ENCODE measurements at places on chromosomes 7 and 10.
A peak's percentile ranks its signal among the peaks of the same experiment; 100 is the strongest.

DNA sequence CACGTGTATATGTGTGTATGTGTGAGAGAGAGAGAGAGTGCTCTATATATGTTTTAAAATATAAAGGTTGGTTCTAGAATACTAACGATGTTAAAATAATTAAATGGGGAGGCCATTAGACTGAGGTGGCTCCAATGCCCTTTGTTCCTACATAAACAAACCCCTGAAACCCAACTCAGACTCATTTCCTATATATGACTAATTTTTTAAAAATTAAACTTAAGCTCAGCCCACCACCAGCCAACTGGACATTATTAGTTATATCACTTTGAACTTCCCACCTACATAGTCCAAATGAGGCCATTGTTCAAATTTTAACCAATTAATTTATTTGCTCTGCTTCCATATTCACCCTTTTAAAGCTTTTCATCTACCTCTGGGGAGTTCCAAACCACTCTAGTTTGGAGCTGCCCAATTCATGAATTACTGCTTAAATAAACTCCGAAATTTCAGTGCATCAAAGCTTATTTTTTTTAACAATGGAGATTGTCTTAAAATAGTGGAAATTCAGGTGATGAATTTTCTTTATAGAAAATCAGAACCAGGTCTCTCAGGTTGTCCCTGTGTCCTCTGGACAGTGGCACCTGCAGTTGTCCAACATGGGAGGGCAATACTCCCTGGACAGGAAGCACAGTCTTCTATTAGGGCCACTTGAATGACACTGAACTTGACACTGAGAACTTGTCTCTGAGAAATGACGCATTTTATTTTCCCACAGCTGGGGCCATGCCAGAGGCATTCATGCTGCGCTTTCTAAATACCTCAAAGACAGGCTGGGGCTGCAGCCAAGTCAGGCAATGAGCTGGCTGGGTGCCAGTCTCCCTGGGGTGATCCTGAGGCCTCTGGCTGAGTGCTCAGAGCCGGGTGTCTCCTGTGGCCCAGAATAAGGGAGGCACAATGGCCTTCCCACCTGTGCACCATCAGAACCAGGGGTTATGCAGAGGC, 109.5 kb upstream of the TMEM72 start:
- DNase-seq: no peak

DNA sequence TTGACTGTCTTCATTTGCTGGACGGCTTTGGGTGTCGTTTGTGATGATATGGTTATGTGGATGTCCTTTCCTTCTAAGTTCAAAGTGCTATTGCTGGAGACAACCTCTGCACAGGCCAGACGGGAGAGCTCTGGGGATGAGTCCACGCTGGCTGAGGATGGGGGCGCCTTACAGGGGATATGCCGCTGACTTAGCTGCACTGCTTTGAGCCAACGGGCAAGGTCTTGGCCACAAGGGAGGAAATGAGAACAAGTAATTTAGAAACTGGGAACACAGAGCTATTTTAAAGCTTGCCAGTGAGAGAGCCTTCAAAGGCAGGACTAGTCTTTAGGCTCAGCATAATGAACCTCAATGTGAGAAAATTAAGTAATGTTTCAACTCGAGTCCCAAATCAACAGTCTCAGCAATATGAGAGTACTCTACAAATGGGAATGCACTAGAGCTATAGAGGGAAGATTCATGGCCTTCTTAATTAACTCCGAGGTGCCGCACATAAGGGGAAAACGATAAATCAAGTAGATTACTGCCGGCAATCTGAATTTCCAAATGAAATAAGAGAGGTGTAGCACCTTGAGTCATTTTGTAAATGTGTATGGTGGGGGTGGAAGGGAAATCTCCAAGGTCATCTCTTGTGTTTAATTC, 209.3 kb downstream of the JAZF1 start:
- DNase-seq: no peak

DNA sequence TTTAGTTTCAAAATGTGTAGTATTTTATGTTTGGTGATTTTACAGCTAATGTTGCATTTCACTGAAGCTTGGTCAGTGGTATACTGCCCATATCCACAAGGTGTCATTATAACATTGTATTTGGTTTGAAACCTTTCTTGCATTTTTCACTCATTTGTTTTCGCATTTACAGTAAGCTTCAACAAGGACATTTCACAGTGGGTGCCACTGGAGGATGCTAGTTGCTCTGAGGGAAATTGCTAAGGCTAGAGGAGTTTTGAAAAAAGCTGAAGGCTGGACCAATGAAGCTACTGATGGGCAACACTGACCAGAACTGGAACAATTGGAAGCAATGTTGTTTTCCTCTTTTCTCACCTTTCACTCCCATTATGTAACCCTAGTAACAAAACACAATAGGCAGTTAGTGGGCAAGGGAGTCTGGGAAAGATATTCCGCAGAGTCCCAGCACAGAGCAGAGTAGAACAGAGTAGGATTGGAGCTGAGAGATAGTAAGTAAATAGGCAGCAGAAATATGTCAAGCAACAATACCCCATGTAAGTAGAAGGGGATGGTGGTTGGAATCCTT, 23.6 kb upstream of the SRI start:
- peak; percentile 34 for DNase-seq

- no peak for DNase-seq
These were observed 351.1 kb upstream of the KLF6 start for GRCh38 chr10:4136121-4136520.

DNA sequence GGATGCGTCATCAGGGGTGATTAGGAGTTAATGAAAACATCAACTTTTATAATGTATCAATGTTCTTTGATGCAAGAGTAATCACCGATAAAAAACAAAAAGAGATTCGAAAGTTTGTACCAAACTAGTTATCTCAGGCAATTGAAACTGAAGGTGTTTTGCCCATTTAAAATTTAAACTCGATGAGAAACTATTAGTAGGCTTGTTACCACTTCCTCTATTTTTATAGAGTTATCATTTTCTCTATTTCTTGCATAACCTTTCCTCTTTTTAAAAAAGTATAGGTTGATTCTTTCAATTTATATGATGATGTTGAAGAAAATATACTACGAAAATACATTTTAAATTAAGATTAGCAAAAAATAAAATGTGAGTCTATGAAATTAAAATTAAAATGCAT, 597.3 kb upstream of the POT1 start:
- no peak for DNase-seq

DNA sequence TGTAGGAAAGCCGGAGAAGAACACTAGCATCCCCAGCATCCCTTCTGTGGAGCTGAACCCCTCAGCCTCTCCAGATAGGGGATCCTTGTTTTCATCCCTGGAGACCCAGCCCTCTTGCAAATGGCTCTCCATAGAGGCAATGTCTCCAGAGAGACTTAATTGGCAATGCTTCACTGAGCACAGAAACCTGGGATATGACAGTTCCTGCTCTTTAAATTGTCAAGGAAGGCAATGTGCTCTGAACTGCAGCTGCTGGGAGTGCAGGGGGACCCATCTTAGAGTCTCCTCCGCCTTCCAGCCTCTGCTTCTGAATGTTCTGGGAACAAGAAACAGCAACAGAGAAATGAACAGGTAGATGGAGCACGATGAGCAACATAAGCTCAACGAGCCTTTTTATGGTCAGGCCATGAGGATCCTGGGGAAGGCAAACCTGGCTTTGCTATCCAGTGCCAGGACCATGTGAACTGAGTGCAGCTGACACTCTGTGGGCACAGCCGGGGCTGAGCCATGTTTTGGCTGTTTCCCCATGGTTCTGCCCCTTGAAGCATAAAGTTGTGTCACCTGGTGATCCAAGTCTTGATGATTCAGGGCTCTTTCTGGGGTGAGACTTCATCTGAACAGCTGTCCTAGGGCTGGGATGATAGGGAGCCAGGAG, 481.0 kb downstream of the PLXNA4 start:
- DNase-seq: no peak

DNA sequence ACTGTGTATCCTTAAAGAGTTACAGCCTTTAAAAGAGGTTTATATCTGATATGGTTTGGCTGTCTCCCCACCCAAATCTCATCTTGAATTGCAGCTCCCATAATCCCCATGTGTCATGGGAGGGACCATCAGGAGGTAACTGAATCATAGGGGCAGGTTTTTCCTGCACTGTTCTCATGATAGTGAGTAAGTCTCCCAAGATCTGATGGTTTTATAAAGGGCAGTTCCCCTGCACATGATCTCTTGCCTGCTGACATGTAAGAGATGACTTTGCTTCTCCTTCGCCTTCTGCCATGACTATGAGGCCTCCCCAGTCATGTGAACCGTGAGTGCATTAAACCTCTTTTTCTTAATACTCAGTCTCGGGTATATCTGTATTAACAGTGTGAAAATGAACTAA, 9.7 kb downstream of the RTKN2 start:
- no peak for DNase-seq

DNA sequence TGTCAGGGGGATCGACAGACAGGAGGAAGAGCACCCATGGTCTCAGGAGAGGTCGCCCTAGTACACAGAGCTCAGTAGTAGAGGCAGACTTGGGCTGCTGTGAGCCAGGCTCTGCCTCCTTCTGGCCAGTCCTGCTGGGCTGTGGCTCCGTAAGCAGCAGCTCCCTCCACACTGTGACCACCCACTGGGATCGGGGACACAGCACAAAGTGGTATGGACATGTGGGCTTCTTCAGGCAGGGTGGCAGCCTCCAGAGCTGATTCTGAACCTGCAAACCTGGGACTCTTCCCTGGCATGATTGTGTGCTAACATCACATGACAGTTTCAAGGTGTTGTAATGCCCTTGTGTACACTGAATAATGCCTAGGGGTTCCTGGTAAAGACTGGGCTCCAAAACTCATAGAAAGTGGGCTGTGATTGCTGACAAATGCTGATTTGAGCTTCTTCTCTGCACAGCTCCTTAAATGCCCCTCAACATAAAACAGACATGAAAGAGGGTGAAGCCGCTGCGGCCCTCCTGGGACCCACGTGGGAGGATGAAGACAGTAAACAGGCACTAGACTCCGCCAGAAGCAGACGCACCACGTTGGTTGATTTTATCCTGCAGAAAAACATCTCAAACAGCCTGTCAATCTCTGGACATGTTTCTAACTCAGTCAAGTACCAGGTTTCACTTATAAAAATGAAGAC, 76.7 kb downstream of the GPR26 start:
- DNase-seq: no peak

DNA sequence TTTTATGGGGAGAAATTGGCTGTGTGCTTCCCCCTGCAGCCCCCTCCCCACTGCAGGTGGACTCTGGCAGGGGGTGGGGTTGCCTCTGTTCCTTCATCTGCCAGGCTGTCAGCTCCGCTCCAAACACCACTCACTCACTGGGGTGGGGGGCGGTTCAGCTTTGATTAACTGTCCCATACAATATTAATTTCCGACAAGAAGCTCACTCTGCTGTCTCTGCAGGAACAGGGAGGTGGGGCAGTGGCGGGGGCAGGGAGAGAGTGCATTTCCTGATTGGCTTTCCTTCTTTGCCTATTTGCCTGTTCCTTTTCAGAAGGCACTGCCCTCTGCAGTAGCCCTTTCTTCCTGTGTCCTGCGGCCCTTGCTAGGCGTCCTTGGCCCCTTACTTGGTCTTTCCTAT, 500.8 kb downstream of the PLXNA4 start:
- DNase-seq: no peak

DNA sequence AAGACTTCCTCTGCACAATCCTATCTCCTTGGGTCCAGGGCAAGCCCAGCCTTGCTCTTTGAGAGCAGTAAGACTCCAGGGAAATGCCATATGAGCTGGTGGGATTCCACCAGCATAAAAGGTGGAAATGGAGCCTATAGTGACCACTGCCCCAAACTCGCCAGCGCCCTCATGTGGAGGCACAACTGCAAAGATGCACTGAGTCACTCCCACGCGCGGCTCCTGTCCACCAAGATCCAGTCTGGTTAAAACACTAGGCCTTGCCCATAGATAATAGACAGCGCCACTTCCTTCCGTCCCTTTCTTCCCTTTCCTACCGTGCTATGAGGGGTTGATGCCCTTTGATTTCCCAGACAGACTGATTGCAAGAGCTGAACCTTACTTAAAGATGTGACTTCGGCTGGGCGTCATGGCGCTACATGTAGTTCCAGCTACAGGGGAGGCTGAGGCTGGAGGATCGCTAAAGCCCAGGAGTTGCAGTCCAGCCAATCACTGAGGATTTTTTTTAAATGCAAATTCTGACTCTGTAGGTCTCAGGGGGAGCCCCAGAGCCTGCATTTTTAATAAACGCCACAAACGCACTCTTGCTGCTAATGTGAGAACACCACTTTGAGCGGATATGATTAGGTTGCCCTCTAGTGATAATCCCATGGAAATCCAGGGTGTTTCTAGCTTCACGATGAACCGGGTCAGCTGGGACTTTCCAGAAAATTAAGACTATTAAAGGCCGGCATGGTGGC, 136.5 kb downstream of the EPC1 start:
- DNase-seq: no peak

DNA sequence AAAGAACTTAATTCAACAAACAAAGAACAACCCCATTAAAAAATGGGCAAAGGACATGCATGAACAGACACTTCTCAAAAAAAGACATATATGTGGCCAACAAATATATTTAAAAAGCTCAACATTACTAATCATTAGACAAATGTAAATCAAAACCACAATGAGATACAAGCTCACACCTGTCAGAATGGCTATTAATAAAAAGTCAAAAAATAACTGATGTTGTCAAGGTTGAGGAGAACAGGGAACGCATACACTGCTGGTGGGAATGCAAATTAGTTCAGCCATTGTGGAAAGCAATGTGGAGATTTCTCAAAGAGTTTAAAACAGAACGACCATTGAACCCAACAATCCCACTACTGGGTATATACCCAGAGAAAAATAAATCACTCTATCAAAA, 19.1 kb downstream of the ZFAND4 start:
- no peak for DNase-seq

GRCh38 chr10:19592276-19592675, 224.0 kb upstream of the PLXDC2 start:
- DNase-seq: no peak

- no peak for DNase-seq
These were observed 66.9 kb upstream of the FHIP2A start for GRCh38 chr10:114754445-114755320.

DNA sequence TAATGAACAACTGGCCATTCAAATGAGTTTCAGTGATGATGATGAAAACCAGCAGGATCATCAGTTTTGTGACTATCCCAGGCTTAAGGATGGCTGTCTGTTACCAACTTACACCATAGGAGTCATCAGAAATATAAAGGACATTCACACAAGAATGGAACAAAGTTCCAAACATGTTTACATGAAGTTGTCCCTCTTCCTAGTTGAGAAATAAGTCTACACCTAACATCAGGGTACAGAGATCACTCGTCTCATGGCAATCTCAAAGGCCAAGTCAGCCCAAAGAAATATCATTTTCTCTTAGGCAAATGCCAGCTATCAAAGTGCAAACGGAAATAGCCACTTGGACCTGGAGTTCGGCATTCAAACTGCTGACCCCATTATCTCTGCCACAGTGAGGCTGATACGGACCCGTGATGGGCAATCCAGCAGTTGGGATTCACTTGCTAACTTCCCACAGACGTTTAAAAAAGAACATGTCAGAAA, 53.0 kb downstream of the CREB3L2 start:
- no peak for DNase-seq

GRCh38 chr7:106765727-106766355, 99.2 kb upstream of the PIK3CG start:
- no peak for DNase-seq
